Activated T-cell treated with anti-CD3 and anti-CD28 coated beads, Interleukin-2, amount 50 U/mL, for 4 hours (primary cell): ENCODE measurements at places on chromosomes 2 and 18.
A peak's percentile ranks its signal among the peaks of the same experiment; 100 is the strongest.

- DNase-seq: no peak
These were observed 24.6 kb downstream of the EFR3B start for GRCh38 chr2:25066455-25066854.

DNA sequence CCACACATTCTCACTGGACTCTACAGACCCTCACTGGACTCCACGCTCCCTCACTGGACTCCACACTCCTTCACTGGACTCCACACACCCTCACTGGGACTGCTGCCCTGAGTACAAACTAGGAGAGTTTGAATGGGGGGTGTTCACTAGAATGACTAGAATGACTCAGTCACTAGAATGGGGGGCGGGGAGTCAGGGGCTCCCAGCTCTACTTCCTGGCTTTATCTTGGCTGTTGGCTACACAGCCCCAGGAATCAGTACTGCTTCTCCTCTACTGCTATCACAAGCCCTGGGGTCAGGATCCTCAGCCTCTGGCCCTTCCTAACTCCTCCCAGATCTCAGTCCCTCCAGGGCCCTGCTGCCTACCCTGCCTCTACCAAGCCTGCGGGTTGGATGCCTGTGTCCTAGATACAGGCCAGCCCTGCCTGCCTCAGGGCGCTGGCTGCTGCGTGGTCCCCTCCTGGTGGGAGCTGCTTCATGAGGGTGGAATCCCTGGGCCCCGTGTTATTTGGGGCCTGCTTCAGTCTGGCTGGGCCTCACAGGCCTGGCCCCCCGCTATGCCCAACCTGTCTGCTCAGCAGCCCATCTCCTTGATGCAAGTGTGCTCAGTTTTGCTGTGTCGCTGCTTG lies 7.8 kb downstream of the PTMA start:
- no peak for DNase-seq

DNA sequence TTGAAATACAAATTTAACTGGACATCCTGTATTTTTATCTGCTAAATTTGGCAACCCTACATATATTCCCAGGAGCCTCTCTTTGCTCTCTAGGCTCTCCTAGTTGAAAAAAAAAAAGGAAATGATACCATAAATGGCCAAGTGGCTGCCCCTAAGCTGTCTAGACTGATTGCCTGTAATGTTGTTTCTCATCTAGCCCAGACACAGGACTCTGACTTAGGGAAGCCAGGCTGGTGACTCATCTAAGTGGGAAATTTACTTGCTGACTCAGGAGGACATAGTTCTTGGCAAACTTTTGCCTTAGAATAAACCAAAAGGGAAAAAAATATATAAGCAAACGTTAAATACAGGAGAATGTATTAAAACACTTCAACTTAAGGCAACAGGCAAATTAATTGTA lies 14.6 kb upstream of the ITGAV start:
- DNase-seq: peak; percentile 6

DNA sequence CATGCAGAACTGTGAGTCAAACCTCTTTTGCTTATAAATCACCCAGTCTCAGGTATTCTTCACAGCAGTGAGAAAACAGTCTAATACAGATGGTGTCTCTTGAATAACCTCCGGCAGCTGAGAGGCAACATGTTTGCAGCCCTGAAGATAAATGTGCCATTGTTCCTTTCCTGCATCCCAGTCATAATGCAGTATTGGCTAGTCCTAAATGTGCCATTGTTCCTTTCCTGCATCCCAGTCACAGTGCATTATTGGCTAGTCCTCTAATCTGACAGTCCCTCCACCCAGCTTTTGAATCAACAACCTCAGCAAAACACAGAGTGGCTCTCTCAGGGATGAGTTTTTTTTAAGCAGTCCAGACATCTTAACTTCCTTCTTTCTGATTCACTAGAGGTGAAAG lies 550.7 kb downstream of the RIT2 start:
- DNase-seq: no peak

DNA sequence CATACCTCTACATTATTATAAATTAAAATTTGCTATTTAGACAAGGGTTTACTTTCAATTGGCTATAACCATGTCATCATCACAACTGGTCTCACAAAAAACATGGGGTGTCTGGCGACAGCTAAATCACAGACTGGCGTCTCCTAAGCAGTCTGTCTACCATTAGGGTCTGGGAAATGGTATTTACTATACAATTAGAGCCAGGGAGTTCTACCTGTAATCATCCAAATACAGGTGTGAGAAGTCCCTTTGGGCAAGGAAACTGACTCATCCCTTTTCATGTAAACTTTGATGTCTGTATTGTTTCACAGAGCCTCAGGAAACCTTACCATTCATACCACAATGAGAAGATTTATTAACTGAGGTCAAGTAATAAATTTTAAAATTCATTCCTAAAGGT lies 126.7 kb downstream of the OLA1 start:
- no peak for DNase-seq

DNA sequence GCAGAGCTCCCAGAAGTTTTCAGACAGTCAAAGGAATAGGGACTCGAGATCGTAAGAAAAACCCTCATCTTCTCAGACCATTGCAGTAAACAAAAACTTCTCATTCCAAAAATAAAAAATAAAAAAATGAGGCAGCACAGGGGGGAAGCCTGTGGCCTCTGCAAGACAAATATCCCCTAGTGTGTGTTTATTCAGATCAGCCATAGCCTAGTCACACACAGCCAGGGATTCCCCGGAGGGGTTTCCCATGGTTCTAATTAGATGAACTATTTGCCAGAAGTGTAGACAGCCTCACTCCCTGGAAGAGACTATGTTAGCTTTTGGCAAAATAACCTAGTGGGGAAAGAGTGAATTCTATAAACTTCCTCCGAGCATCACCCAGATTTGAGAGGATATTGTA lies 122.9 kb upstream of the KLF7 start:
- no peak for DNase-seq

DNA sequence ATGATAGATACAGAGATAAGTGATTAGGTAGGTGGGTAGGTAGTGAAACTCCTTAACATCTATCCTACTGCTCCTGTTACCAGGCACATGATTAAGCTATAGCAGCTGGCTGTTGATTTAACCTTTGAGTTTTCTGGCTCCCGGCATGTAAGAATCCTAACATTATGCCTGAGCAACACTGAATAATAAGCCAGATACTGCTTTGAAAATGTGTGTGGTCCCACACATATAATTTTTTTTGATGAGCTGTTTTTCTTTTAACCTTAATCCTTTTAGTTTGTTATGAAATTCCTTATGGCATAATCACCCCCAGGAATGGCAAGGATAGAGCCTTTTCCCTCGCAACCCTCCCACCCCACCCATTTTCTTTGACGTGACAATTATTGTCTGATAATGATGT lies 104.2 kb upstream of the NEUROD1 start:
- no peak for DNase-seq

DNA sequence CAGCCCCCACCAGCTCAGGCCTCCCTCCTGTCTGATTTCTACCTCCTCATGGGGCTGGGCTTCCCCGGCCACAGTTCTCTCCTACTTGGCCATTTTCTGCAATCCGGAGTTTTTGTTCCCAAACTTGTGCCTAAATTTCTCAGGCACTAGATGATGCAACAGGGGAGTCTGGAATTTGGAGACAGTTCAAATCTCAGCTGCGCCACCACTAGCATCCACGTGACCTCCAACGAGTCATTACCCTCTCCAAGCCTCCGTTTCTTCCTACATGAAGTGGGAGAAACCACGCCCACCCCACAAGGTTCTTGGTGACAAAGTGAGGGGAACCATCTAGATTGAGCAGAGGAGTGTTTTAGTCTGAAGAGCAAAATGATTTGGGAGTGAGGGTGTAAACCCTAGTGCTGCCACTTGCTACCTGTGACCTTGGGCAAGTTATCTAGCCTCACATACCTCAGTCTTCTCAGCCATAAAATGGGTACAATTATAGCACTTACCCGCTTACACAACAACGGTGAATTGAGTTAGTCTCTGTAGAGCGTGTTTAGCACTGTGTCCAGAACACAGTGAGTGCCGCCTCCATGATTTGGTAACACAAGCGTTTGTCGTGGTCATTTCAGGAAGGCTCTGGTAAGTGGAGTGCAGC lies 61.4 kb upstream of the ASAP2 start:
- no peak for DNase-seq

GRCh38 chr2:56014046-56014730 lies 90.6 kb upstream of the EFEMP1 start:
- DNase-seq: no peak

DNA sequence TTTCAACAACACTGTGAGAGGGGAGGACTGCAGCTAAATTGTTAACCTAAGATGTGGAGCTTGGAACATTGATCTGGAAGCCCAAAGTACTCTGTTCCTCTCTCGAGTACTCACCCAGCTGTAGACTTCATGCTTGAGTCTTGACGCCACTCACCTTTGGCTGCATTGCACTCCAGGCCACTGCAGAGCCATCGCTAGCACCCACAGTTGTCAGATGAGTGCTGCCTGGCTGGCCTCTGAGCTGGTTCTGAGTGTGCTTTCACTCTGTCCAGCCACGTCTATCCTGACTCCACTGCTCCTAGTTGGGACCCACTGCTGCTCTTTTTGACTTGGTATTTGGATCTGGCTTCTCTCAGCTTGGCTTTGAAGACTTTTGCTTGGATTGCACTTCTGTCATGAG lies 552.1 kb downstream of the DCDC2C start:
- no peak for DNase-seq

GRCh38 chr2:223618172-223619035 lies 16.2 kb upstream of the SCG2 start:
- DNase-seq: no peak

- DNase-seq: no peak
These were observed 116.9 kb downstream of the PHLPP1 start for GRCh38 chr18:62832282-62832681.

DNA sequence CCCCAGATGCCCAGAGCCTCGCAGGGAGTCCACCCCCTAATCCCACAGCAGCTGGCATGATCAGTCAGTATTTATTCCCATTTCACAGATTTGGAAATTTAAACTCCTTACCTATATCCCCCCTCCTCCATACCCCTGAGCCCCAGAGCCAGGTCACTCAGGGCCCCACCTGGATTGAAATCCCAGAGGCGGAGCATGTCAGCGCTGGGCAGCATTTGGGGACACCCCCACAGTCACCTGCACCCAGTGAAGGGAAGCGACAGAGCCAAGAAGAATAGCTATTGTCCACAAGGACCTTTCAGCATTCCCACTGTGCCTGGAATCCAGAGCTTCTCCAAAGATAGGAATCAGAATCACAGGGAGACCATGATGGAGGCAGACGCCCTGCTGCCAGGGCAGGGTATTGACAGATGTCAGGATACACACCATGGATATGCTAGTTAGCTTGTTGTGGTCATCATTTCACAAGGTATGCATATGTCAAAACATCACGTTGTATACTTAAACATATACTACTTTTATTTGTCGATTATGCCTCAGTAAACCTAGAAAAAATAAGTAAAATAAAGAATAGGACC lies 968 bp upstream of the ASTL start:
- DNase-seq: no peak

- DNase-seq: no peak
These were observed 140.8 kb upstream of the SERTAD2 start for GRCh38 chr2:64794426-64794995.

DNA sequence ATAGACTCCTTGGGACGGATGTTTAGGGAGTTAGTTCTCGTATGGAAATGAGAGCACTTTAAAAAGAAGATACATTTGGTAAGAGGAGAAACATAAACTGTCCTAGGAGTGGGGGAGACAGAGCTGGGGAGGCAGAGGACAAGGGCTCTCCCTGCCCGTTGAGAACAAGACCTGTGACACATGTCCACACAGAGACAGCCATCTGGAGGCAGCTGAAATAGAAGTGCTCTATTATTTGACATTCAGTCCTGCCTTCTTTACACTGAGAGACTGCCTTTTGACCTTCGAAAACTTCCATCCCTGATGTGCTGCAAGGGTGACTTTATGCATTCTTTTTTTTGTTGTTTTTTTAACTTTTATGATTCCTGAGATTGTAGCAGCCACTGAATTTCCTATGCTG lies 150.1 kb downstream of the UXS1 start:
- no peak for DNase-seq

GRCh38 chr2:190682168-190682567 lies 33.3 kb downstream of the NAB1 start:
- no peak for DNase-seq

DNA sequence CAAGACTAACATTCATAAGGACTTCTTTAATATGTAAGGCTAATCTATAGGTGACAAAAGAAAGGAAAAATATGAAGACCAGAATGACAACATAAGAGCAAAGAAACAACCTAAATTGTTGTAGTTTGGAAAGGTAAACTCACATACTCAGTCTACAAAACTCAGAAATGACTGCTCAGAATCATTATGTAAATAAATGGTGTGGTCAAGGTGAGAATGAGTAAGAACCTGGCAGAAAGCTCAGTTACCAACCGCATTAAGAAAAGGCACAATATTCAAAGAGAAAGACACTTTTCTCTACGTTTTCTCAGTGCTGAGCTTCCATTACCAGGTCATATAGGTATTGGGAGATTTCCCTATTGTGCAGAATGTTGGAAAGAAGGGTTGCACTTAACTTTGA lies 15.8 kb downstream of the ATF2 start:
- DNase-seq: no peak

GRCh38 chr18:13451661-13452387 lies 233.3 kb downstream of the LDLRAD4 start:
- DNase-seq: no peak

GRCh38 chr18:75854174-75854573 lies 426.7 kb upstream of the SMIM21 start:
- DNase-seq: no peak

DNA sequence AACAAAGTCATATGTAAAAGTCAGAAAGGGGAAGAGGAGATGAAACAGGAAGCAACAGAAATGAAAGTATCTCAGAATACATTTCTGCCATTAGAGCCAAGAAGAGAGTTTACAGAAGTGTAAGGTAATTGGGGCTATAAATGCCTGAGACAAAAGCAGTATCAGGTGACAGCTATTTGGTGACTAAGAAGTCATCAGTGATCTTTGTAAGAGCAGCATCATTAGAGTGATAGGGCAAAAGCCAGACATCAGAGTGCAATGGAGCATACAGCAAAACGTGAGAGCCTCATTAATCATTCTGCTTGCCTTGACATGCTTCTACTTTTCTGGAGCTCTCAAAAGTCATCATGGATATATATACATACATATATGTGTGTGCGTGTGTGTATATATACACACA lies 804.7 kb upstream of the PIK3C3 start:
- DNase-seq: no peak

- DNase-seq: no peak
These were observed 39.1 kb downstream of the PPIG start for GRCh38 chr2:169623235-169623634.

DNA sequence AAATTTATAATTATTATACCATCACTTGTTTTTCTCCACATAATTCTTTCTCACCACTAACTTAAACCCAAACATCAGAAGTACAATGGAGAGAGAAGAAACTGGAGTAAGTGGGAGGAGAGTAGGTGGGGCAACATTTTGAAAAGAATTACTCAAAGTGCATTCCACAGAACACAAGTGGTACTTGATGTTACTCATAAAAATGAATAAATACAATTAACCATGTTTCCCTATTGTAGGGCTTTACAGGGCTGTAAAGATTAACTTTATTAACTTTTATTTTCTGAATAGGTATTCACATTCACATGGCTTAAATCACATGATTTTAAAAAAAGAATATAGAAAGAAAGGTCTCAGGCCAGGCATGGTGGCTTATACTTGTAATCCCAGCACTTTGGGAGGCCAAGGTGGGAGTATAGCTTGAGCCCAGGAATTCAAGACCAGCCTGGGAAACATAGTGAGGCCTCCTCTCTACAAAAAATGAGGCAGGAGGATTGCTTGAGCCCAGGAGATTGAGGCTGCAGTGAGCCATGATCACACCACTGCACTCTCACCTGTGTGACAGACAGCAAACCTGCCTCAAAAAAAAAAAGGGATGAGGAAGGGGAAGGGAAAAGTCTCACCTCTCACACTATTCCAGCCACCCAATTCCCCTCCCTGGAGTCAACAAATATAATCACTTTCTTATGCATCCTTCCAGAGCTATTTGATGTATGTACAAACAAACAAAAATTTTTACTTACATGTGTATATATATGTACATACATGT lies 47.1 kb downstream of the KCNG3 start:
- DNase-seq: no peak
